Inflammatory macrophage treated with lipopolysaccharide for 1 hour (primary cell): ENCODE measurements at places on chromosomes 1 and 21.
A peak's percentile ranks its signal among the peaks of the same experiment; 100 is the strongest.

DNA sequence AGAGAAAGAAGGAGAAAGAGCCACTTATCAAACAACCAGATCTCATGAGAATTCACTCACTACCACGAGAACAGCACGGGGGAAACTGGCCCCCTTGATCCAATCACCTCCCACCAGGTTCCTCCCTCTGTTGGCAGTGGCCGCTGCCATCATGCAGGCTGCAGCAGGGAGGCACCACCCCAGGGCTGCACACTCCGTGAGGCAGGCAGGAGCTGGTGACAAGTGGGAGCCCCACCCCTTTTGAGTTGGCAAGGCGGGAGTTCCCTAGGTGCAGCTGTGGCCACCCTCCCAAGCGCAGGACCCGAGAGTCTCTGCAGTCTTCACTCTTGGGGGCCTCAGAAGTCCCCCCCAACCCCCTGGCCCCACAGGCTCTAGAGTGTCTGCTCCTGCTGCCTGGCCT, 83.9 kb upstream of the GJB5 start:
- no peak for DNase-seq

GRCh38 chr1:209875515-209875914, 47.7 kb downstream of the UTP25 start:
- no peak for DNase-seq

- no peak for DNase-seq
Measured at GRCh38 chr1:174114106-174114505, 45.2 kb upstream of the RABGAP1L start.

DNA sequence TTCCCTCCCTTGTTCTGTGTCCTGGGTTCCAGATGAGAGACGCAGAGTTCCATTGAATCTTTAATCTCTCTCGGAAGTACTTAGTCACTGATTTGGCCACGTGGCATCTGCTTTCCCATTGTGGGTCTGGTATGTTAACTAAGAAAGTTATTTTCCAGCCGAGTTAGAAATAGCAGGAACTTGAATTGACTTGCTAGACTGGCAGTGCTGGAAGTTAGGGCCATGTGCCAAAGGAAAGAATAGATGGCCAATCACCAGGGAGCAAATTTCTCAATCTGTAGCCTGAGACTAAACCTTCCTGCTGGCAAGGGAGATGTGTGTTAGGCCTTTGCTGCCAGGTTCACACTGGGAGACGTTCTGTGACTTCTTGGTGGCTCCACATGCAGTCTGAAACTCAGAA, 24.2 kb upstream of the SLFNL1 start:
- DNase-seq = no peak

DNA sequence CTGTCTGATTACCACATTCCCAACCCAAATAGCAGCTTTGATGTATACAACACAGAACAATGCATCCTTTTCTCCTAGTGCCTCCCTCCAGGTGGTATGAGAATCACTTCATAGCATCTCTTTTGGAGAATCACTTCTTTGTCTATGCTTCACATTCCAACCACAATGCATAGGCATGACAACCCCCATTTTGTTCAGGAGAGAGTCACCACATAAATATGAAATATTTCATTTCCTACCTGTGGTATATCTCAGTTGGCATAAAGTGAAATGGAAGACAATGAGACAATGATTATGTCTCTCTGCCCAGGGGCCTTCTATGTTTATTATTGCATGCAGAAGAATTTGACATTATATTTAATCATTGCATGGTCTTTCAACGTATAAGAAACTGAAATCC, 112.2 kb downstream of the BRINP2 start:
- no peak for DNase-seq

- no peak for DNase-seq
Measured at GRCh38 chr1:164624400-164624799, 65.4 kb downstream of the PBX1 start.

- DNase-seq = no peak
Measured at GRCh38 chr1:25989440-25990234, 8.2 kb downstream of the PAFAH2 start.

- DNase-seq = no peak
Measured at GRCh38 chr1:177631770-177632169, 338.1 kb downstream of the SEC16B start.

DNA sequence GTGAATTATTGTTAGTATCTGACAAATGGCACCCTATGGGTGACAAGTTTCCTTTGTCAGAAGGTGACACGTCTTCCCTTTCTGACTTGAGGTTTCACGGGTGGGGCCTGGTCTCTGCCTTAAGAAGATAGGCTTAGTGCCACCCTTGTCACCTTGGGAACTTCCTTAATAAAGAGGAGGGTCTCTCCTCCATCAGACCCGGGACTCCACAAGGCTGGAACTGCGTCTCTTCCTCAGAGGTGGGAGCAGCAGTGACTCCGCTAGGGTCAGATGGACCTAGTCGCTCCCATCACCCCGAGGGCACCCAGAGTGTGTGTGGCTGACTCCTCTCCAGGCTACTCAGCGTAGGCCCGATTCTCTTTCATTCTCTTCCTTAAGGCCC, 774 bp upstream of the WDTC1 start:
- DNase-seq = no peak

DNA sequence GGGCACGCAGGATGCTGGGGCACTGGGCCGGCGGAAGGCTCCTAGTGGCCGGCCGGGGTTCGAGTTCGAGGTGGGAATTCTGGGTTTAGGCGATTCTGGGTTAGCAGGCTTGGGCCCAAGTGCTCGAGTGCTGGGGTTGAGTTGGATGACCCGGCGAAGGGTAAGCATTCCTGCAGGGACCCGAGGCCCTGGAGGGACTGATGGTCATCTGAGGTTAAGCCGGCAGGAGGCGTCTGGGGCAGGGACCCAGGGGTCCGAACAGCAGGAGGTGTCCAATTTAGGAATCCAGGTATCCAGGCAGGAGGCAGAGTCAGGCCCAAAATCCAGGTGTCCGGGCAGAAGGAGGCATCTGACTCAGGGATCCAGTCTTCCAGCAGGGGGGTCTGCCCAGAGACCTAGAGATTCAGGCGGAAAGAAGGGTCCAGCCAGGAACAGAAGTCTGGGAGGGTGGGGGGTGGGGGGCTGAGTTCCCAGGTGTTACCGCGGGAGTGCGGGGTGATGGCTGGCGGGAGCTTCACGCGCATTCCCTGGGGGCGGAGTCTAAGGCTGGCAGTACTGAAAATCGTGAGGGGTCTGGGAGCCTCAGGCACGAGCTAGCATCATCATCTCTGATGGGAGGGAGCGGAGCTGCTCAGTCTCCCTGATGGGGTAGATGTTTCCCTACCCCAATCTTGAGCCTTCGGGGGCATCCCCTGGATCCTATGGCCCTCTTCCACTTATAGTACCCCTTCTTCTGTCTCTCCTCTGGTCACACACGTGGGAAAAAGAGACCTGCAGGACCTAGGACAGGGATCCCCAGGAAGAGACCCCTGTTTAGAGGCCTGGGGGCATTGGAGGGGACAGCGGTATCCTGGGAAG, 585 bp downstream of the GPR3 start:
- no peak for DNase-seq

- no peak for DNase-seq
Measured at GRCh38 chr21:32333953-32334673, 35.5 kb downstream of the MRAP start.

DNA sequence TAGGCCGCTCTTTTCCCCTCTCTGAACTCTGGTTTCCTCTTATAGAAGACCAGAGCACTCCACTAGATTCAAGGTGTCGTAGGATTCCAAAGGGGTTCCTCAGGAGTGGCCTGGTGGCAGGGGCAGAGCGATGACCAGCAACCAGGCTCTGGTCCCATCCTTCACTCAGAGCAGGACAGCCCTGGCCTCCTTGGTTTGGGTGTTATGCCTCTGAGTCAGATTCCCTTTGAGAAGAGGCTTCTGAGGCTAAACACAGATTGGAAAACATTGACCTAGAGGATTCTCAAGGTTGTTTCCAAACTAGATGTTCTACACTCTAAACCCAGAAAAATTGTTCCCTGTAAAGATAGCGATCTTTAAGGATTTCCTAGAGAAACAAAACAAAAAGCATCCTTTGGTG, 49.8 kb upstream of the IKBKE start:
- DNase-seq = no peak

DNA sequence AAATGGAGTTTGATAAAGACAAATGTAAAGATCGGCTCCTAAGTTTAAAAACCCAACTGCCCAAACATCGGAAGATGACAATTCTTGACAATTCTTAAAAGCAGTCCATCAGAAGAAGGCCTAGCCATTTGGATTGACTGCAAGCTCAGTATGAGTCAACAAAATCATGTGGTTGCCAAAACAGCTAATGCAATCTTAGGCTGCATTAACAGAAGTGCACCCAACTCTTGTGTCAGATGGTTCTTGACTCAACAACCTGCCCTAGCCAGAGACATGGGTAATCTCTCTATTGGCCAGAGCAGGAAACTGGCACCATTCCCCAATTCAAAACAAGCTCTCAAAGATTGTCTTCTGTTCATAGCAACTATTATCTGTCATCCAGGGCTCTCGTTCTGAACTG, 9.9 kb upstream of the NCF2 start:
- peak; percentile 89 for DNase-seq

GRCh38 chr1:18803851-18804250, 55.6 kb downstream of the TAS1R2 start:
- no peak for DNase-seq

- DNase-seq = no peak
Measured at GRCh38 chr1:173301507-173301906, 94.4 kb upstream of the TNFSF4 start.

- no peak for DNase-seq
Measured at GRCh38 chr1:29417147-29417858, 181.0 kb downstream of the PTPRU start.

DNA sequence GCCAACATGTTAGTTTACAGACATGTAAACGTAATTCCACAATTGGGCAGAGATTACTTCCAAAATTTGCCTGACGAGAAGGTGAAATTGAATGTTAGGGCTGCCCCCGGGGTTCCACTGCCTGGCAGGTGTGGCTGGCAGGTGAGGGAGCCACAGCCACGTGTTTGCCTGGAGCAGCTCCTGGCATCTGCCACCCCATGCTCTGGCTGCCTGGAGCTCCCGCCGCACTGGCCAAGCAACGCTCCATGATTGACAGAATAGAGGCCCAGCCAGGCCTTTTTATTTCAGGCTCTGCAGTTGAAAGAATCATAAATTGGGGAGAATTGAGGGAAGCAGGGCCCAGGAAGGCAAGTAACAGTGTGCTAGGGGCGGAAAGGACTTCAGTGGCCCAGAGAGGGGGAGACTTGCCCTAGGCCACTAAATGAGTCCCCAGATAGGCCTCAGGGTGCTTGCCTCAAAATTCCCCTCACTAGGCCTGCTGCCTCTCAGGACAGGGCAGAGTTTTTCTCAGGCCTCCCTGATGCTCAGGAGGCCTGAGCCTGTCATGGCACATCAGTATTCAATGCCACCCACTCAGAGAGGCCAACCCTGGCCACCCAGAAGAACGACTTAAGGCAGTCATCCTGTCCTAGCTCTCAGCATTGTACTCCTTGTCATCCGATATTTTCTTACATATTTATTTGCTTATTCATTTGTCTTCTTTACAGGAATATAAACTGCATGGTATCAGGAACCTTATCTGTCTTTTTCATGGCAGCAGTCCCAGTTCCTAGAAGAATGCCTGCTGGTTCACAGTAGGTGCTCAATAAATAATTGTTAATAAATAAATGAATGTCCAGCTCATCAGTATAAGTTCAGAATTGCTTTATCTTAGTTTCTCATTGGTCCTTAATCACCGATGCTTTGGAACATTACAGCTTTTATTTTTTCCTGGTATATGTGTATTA, 16.6 kb upstream of the S1PR1 start:
- no peak for DNase-seq

DNA sequence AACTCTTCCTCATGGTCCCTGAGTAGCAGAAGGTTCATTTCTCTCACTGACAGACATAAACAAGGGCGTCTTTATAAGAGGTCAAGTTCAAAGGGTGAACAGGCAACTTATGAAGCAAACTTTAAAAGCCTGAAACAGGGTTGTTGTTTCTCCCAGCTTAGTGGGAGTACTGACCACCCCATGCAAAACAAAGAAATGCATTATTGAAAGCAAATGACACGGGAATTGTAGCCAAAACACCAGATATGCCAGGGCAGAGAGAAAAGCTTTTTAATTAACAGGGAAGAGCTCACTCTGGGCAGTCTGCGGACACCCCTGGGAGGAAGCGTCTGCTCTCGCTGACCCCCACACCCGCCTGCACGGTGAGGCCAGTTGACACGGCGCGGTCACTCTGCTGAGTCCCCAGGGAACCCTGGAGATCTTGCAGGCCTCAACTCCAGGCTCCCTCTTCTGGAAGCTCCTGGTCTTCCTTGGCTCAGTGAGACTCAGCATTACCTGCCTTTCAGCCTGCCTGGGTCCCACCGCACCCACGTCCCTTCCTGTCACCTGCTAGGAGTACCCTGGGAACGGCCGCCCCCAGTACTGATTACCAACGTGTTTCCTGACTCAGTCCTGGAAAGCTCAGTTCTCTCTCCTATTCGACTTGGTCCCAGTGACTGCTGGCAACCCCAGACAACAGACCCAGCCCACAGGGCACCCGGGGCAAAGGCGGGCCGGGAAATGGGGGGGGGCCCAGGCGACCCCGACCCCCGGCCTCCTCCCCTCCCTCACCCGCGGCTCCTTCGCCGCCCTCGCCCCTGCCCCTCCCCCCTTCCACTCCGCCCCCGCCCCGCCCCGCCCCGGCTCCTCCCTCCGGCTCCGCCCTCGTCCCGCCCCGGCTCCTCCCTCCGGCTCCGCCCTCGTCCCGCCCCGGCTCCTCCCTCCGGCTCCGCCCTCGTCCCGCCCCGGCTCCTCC, 972 bp downstream of the CFAP410 start:
- DNase-seq = peak; percentile 34

- DNase-seq = no peak
Measured at GRCh38 chr1:240524356-240525069, 87.4 kb downstream of the GREM2 start.

DNA sequence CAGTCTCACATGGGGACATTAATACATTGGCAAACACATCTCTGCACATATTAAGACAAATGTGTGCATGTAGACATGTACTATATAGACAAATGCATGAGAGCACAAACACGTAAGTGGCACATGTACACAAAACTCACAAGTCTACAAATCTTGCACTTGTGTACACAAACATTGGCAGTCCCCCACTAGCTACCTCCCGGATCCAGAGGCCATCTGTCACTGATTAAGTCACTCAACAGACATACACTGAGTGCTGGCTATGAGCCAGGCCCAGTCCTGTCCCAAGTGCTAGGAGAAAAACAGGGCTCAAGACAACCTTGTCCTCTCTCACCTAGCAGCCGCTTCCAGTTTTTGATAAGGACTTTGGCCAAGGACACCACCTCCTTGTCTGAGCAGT, 7.0 kb downstream of the TCEA3 start:
- DNase-seq = no peak

DNA sequence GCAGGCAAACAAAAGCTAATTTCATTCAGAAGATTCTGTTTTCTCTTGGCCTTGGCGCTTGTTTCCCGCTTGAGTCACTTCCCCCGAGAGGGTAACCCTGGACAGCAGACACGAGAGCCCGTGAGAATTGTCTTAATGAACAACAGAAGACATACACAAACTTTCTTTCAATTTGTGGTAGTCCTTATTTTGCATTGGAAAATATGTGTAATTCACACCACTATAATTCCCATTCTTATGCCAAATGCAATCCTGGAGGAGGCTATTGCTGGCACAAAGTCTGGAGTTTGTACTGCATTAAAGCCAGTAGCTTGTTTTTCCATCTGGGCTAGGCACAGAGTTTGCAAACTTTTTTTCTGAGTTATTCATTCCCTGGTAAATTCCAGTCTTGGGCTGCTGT, 109.8 kb upstream of the IVNS1ABP start:
- DNase-seq = no peak

- no peak for DNase-seq
Measured at GRCh38 chr1:8814865-8815264, 2.6 kb downstream of the RERE start.
